Urinary bladder (tissue), 4 donors: ENCODE measurements at places on chromosomes 6 and 20. TPM values are rescaled to one million over a fixed set of nuclear protein-coding genes. Genes with fewer than 3 reads are reported as not detected.

The SMLR1 gene
- polyA plus RNA-seq: not detected

GRCh38 chr6:161890832-161891297, 617.0 kb upstream of the AGPAT4 start:
- no peak for DNase-seq

The MPC1 gene
- polyA plus RNA-seq: 71.4 TPM

DNA sequence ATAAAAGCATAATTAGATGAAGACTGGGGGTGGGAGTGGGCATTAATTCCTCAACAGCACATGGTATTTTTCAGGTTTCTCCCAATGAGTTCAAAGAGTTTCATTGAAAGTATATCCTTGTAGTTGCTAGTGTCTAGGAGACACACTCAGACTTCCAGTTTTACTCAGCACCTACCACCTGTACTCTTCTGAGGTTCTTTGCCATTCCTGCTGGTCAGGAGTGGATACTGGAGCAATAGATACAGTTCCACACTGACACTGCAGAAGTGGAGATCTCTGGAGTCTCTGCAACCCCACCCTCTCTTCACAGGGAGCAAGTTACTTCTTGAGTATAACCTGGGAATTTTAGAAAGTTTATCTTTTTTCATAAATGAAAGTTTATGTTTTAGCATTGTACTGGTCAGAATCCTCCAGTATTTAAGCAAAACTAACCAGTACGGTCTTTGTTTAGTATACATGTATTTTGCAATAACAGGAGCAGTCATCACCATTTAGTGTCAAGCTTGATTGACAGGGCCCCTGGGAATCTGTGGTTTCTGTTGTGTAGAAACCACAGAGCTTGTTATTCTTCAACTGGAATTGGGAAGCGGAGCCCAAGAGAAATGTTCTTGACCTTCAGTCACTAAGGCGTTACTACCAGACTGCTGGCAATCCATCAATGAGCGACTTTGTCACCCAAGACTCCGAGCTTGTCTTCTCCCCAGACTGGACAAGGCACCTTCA, 148.1 kb downstream of the ZDHHC14 start:
- DNase-seq: no peak

- DNase-seq: no peak
These were observed 199.1 kb upstream of the CNR1 start for GRCh38 chr6:88365230-88365629.

- no peak for DNase-seq
These were observed 92.3 kb upstream of the HCRTR2 start for GRCh38 chr6:55082021-55082420.

DNA sequence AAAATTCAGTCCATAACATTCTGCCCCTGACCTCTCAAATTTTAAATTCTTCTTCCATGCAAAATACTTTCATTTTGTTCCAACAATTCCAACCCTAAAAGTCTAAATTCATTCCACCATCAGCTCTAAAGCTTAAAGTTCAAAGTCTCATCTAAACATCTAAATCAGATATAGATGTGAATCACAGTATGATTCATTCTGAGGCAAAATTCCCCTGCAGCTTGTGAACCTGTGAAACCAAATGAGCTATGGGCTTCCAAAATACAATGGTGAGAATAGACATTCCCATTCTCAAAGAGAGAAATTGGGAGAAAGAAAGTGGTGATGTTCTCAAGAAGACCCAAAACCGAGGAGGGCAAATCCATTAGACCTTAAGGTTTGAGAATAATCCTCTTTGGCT, 309.8 kb downstream of the HIVEP2 start:
- DNase-seq: no peak

DNA sequence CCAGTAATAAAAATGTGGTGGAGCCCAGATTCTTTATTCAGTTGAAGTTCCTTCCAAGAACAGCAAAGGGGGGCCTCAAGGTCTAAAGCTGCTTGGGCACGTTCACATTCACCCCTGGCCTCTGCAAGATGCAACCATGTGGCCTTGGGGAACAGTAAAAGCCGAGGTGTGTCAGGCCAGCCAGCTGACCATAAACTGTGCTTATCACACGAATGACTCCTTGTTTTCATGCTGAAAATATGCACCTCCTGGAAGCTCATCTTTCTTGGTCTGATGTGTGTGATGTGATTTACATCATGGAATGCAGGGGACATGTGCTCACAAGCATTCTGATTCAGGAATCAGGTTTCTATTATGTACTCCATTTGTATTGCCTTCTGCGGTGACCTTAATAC, 211.6 kb upstream of the MARCKS start:
- peak; percentile 79 for DNase-seq

DNA sequence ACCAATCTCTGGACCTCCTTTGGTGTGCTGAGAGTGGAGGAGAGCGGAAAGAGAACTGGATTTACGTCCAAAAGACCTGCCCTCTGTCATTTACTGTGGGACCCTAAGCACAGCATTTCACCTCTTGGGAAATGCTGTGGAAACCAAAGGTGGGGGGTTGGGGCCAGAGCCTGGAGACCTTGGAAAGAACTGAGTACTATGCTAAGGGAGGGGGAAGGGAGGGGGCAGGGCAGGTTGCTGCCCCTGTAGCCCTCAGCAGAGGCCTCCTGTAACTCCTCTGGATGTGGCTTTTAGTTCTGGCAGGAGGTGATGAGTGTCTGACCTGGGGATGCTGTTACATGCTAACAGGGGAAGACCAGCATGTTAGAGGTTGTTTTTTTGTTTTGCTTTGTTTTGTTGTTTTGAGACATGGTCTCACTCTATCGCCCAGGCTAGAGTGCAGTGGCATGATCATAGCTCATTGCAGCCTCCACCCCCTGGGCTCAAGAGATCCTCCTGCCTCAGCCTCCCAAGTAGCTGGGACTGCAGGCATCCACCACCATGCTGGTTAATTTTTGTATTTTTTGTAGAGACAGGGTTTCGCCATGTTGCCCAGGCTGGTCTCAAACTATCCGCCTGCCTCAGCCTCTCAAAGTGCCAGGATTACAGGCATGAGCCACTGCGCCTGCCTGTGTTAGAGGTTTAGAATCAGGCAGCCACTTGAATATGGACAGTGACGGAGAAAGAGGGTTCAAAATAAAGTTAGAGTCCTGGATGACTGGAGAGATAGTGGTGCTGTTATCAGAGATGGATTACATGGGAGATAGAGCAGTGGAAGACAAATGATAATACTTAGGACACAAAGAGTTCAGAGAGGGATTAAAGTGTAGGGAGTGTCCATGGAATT, 18.4 kb upstream of the PARD6B start:
- no peak for DNase-seq

- DNase-seq: no peak
These were observed 82.3 kb upstream of the KCNG1 start for GRCh38 chr20:51104960-51105920.

The AIF1 gene
- polyA plus RNA-seq: 41.7 TPM

The ADGB gene
- polyA plus RNA-seq: not detected

The SNAI1 gene
- polyA plus RNA-seq: 20.9 TPM

DNA sequence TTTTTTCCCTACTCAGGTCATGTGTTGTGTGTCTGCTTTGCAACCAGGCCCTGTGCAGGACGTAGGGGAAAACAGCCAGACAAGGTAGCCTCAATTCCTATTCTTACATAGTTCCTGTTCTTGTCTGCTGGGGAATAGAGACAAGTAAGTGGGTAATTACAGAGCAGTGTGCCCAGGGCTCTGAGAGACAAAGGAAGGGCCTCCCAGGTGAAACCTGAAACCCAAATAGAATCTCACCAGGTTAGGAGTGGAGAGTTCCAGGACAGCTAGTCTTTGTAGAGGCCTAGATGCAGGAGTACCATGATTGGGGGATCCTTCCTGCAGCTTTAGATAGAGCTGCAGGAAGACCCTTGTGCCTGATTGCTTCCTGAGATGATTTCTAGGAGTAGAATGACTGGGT, 48.4 kb downstream of the DHX35 start:
- no peak for DNase-seq
